ENCODE measurements at places on chromosomes 12 and 14.

GRCh38 chr12:19461999-19462398 lies 22.7 kb downstream of the AEBP2 start:
- DNase-seq: no peak

GRCh38 chr14:51889851-51890250 lies 29.4 kb downstream of the GNG2 start:
- no peak for DNase-seq

GRCh38 chr12:130796985-130797686 lies 41.9 kb downstream of the STX2 start:
- DNase-seq: no peak

GRCh38 chr12:28569698-28570411 lies 379.6 kb downstream of the CCDC91 start:
- DNase-seq: no peak

GRCh38 chr12:58901664-58902063 lies 18.6 kb downstream of the LRIG3 start:
- DNase-seq: no peak

DNA sequence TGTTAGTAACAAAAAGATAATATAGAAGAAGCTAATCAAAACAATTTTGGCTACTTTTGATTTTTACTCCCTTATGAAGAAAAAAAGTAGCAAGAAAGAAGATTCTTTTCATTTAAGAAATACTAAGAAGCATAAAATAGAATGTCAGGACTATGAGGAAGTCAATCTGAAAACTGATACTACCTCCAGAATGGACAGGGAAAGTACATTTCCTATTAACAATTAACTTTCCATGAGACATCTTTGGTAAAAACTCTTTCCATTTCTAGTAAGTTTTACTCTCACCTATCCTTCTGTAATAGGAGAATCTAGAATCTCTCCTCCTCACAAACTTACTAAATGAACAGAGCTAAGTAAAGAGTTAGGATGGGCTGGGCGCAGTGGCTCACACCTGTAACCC lies 51.3 kb upstream of the NPFF start:
- no peak for DNase-seq

All from KG1 (cell line).